Stomach (tissue), 19 donors: ENCODE measurements at places on chromosomes 12 and 14.

GRCh38 chr12:93847517-93848474 is 170.6 kb downstream of the CRADD start:
- no peak for DNase-seq

GRCh38 chr14:77620222-77620870 is 3.9 kb upstream of the SPTLC2 start:
- DNase-seq: no peak

DNA sequence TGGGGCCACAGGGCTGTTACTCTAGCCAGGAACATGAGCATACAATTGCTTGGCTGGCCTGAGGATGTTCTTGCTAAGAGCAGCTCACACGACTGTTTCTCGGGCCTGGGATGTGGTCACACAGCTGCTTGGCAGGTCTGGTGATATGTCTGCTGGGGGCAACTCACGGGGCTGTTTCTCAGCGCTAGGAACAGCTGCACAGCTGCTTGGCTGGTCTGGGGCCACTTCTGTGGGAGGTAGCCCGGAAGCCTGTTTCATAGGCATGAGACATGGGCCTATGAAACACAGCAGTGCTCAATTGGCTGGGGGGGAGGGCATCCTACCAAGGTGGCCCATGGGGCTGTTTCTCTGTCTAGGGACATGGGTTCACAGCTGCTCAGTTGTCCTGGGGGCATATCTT is 73.4 kb upstream of the DDHD1 start:
- no peak for DNase-seq

- no peak for DNase-seq
Measured at GRCh38 chr12:108700833-108701541, 30.3 kb downstream of the CORO1C start.

GRCh38 chr12:55226523-55226922 is 5.7 kb downstream of the OR10A7 start:
- no peak for DNase-seq

DNA sequence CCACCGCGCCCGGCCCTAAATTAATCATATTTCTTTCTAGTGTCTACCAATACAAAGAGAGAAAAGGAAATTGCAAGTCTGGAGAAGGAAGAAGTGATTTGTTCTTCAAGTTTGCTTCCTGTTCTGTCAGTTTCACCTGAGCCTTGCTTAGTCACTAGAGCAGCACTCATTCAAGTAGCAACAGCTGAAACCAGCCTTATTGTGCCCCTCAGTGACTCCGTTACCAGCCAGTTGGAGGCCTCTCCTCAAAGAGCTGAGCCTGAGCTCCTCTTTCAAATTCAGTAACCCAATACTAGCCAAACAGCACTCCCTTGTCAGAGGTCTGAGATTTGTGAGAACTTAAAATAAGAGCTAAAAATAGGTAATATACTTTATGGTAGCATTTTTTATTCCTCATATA is 17.4 kb downstream of the PAWR start:
- DNase-seq: no peak

DNA sequence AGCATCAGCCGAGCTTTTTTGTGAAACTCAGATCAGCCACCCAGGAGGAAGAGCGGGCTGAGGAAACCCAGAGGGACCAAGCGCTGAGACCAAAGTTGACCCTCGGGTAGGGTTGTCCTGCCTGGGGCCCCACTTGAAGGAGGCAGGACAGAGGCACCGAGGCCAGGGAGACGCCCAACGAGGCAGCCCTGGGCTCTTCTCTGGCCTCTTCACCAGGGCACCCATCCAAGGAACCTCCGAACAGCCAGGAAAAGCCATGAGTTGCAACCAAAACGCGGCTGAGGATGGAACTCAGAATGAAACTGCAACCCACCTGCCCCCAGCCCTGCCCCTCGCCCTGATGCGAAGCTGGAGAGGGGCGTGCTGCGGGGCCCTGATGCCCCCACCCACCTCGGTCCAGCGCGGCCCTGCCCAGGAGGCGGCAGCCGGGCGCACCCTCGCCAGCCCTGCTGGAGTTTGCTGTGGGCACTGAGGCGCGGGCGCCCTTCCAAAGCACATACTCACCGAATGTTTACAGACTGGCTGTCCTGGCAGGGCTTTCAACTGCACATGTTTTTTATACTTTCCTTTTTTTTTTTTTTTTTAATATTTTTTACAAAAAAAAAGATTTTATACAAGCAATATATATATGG is 41.9 kb downstream of the JDP2 start:
- DNase-seq: peak; percentile 90

DNA sequence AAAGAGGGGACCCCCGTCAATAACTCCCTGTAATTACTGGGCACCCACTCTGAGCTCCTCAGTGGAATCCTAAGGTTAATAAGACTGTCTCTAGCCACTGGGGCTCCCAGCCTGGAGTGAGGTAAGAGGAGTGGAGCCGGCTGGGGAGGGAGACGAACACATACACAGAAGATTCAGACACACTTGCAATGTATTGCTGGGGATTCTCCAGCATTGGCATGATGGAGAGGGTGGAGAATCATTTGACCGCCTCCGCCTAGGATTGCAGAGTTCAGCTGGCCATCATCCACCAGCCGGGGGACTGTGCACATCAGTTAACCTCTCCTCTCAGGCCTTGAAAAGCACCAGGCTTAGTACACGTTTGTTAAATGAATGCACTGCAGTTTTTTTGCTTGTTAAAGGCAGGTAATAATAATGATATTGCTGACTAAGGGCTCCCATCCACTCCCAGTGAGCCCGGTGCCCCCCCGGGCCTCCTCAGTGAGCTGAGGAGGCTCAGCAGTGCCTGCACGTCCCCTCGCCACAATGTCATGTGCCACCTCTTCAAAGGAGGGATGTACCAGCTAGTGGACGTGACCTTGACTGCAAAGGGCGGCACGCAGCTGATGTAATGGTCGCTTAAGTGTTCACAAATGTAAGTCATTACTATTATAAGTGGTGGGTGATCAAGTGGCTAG is 20.3 kb upstream of the FAIM2 start:
- DNase-seq: no peak

DNA sequence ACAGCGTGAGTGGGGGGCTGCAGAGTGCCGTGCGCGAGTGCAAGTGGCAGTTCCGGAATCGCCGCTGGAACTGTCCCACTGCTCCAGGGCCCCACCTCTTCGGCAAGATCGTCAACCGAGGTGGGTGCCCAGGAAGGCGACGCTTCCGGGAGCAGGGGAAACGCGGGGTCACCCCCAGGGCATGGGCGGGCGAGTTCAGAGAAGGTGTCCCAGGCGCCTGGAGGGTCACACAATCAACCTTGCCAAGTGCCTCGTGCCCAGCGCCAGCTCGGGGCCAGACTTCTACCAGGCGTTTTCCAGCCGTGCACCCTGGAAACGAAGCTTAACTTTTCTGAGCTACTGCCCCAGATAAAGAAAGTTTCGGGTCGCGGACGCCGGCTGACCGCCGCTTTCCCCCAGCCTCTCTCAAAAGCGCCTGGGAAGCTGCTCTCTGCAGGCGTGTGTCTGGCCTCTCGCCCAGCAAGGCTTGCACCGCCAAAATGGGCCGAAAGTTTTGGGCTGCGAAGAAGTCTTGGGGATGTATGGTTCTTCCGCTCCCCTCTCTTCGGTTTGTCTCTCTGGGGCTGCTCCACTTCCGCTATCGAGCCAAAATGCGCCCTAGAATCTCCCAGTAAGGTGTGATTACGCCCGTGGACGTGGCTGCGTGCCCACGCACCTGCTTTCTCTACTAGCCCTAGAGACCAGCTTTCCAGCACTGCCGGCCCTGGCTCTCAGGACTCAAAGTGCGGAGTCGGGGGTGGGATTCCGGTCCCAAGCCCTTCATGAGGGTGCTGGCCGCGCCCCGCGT is 1.7 kb downstream of the WNT1 start:
- DNase-seq: peak; percentile 53
